IMR-90 (cell line): ENCODE measurements at places on chromosomes 2 and 18. TPM values are rescaled to one million over a fixed set of nuclear protein-coding genes. Genes with fewer than 3 reads are reported as not detected.

The ASXL2 gene
- polyA plus RNA-seq: 4.9 and 5.3 TPM in 2 replicates

The CYS1 gene
- 0.12 and 0.17 TPM in 2 replicates for polyA plus RNA-seq

The SERPINB10 gene
- not detected in 2 replicates for polyA plus RNA-seq

The REEP1 gene
- 0.03 TPM in 1 of 2 replicates, not detected in the other for polyA plus RNA-seq

The RIT2 gene
- polyA plus RNA-seq: not detected in 2 replicates

The SYT4 gene
- not detected in 2 replicates for polyA plus RNA-seq

The DPP10 gene
- polyA plus RNA-seq: not detected in 2 replicates

The SPC25 gene
- polyA plus RNA-seq: 5.8 and 7.1 TPM in 2 replicates

The NTSR2 gene
- polyA plus RNA-seq: not detected in 2 replicates

The RAX gene
- not detected in 2 replicates for polyA plus RNA-seq

The C18orf32 gene
- 20.8 and 21.4 TPM in 2 replicates for polyA plus RNA-seq

The EGR4 gene
- polyA plus RNA-seq: not detected in 2 replicates

The DSG2 gene
- polyA plus RNA-seq: 1.4 and 1.8 TPM in 2 replicates

The DLX1 gene
- 2.1 and 2.2 TPM in 2 replicates for polyA plus RNA-seq

The METTL8 gene
- polyA plus RNA-seq: 6.4 and 6.9 TPM in 2 replicates

The HOXD13 gene
- not detected in 2 replicates for polyA plus RNA-seq

The AMER3 gene
- polyA plus RNA-seq: not detected in 2 replicates
